ENCODE measurements at places on chromosomes 3 and 15.

DNA sequence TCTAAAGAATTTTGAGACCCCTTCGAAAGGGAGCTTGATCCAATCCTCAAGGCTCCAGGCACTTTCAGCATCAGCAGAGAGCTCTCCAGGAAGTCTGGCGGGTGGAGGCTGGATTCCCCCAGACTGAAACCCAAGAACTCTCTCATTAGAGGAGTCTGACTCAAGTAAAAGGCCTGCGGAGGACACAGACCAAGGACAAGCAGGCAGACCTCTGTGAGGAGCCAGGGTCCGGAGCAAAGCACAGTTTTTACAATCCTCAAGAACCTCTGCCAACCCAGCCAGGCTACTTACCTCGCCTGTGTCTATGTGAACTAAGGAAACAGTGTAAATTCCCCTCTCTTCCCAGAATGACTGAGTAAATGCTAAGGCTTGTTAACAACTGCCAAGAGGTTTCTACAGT lies 86.2 kb downstream of the FBN1 start:
- DNase-seq, result no peak

DNA sequence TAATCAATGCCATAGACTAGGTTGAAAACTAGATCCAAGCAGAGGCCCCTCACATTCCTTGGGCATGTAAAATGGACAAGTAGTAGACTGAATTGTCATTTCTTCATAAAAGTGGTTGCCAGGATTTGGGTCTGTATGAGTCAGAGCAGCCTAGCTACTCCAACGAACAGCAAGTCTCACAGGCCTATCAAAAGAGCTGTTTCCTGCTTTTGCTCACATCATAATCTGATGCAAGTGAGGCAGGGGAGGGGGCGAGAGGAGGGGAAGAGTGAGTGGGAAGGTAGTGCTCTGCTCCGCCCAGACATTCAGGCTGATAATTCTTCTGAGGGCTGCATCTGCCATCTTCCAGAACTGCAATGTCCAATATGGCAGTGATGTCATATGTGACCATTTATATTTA lies 228.9 kb upstream of the PRICKLE2 start:
- DNase-seq, result no peak

DNA sequence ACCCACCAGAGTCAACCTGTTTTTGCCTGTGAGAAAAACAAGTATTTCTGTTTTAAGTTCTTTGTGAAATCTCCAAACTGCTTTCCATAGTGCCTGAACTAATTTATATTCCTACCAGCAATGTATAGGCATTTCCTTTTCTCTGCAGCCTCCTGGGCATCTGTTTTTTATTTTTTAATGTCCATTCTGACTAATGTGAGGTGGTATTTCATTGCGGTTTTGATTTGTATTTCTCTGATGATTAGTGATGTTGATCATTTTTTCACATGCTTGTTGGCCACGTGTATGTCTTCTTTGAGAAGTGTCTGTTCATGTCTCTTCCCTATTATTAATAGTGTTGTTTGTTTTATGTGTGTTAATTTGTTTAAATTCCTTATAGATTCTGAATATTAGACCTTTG lies 820.5 kb downstream of the MCTP2 start:
- no peak for DNase-seq

DNA sequence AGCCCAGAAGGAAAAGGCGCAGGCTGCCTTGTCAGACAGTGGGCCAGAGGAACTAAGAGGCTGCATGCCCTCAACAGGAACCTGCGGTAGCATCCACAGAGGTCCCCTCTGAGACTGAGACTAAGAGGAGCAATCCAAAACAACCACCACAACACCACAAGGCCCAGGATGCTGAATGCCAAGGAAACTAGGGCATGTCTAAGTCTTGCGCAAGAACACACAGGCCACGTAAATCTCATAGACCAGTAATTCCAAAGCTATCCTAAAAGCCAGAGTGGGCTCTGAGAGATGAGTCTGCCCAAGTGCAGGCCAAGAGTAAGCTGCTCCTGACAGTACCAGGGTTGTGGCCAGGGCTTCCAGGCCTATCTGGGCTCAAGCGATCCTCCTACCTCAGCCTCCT lies 12.9 kb downstream of the MON1A start:
- no peak for DNase-seq

- no peak for DNase-seq
Measured at GRCh38 chr3:41053220-41053619, 146.1 kb upstream of the CTNNB1 start.
